ENCODE measurements at places on chromosomes 11 and 22. TPM values are rescaled to one million over a fixed set of nuclear protein-coding genes. Genes with fewer than 3 reads are reported as not detected.

SHISA8 gene
- total RNA-seq: not detected

TRIM49 gene
- not detected for total RNA-seq

GRCh38 chr11:12646478-12646877 lies 27.7 kb upstream of the TEAD1 start:
- no peak for DNase-seq

OR4A16 gene
- not detected for total RNA-seq
